ENCODE measurements at places on chromosomes 11 and 22.

DNA sequence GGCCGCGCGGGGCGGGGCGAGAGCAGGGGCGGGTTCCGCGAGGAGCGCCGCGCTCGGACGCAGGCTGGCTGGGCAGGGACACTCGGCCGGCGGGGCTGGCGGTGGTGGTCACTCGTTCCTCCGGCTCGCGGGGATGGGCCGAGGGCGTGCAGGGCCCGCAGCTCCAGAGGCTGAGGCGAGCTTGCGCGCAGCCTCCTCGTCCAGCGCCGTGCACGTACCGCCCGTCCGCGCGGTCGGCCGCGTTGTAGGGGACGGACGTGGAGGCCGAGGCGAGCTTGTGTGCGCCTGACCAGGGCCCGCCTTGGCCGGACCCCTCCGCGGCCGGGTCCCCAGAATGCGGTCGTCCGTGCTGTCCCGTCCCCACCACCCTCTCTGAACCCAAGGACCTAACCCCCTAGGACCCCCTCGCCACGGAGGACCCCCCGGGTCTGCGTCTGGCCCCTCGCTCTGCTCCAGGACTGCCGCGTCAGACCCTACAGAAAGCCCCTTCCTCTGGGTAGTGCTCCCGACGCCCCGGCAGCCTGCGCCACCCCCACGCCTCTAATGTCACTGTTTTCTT lies 569 bp upstream of the YPEL1 start:
- DNase-seq = no peak

GRCh38 chr11:98979205-98979604 lies 41.5 kb upstream of the CNTN5 start:
- no peak for DNase-seq

DNA sequence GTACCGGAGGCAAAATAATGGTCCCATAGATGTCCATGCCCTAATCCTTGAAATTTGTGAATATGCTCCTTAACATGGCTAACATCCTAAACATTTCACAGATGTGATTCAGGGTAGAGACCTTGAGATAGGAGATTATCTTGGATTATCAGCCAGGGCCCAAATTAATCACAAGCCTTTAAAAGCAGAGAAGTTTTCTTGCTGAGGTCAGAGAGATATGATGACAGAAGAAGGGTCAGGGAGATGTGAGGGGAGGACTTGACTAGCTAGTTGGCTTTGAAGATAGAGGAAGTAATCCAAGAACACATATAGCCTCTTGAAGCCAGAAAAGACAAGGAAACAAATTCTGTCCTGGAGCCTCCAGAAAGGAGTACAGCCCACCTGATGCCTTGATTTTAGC lies 19.1 kb upstream of the FDX1 start:
- DNase-seq = no peak

DNA sequence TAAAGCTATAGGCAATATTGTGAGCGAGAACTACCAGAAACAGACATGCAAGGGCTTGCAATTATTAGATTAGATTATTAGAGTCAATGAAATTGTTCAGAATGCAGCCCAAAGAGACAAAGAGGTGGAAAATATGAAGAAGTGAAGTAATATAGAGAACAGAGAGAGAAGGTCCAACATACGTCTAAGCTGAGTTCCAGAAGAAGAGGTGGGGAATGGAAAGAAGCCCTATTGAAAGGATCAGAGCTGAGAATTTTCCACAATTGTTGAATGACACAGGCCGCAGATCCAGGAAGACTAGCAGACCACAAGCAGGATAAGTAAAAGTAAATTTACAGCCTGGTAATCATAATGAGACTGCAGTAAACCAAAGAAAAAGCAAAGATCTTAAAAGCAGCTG lies 93.2 kb downstream of the EXT2 start:
- DNase-seq = peak; percentile 24

DNA sequence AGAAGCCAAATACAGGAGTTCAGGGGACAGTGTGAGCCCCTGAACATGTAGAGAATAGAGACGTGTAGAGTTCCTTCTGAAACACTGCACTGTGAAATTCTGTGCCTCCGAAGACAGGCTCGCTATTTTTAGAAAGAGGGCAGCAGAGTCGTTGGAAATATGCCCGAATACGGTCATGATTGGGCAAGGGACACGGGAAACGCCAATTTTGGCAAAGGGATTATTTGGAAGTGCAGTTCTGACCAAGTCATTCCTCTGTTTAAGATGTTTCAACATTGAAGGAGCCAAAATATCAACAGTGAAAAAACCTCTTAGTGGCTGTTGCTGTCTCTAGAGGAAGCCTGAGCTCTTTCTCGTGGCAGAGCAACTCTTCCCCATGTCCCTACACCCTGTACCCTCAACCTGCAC lies 9.5 kb upstream of the CBX6 start:
- peak; percentile 34 for DNase-seq

GRCh38 chr11:78156127-78156844 lies 16.9 kb upstream of the ALG8 start:
- DNase-seq = no peak

DNA sequence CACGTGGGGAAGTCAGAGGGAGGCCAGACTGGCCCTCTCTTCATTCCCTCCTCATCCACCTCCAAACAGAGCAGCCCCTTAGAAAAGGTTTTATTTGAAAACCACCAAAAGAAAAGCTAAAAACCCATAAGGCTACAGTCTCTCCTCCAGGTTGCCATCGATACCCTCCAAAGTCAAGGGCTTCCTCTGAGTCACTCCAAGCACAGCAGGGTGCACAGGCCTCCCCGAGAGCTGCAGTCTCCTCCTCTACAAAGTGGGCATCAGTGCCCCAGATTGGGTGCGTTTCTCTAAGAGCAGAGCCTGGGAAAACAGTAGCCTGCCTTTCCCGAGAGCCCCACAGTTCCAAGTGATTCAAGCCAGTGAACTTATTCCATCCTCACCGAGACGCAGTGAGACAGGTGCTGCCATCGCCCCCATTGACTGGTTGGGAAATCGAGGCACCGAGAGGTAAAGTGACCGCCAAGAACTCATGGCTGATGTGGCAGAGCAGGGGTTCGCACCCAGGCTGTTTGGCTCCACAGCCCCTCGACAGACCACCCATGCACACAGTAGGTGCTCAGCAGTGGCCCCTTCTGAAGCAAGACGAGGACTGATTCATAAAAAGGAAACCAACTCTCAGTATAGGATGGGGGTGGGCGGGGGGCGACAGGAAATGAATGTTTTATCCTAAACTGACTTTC lies 91.7 kb upstream of the SHISAL1 start:
- no peak for DNase-seq

DNA sequence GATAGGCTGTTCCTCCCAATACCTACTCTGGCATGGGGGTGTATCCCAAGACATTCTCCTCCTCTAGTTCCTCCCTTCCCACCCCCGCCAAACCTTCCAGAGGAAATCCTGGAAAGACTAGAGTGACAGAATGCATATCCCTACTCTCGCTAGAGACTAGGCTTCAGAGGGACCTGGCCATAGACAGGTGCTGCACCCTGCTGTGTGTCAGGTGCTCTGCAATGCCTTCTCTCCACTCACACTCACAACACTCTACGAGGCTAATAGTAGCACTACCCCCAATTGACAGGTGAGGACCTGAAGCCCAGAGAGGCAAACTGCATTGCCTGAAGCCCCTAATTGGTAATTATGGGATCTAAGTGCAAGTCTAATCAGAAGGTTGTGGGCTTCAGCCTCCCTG lies 46.2 kb upstream of the LMO1 start:
- DNase-seq = no peak

- DNase-seq = no peak
Observed at GRCh38 chr22:43824724-43825420, 12.8 kb upstream of the EFCAB6 start.

DNA sequence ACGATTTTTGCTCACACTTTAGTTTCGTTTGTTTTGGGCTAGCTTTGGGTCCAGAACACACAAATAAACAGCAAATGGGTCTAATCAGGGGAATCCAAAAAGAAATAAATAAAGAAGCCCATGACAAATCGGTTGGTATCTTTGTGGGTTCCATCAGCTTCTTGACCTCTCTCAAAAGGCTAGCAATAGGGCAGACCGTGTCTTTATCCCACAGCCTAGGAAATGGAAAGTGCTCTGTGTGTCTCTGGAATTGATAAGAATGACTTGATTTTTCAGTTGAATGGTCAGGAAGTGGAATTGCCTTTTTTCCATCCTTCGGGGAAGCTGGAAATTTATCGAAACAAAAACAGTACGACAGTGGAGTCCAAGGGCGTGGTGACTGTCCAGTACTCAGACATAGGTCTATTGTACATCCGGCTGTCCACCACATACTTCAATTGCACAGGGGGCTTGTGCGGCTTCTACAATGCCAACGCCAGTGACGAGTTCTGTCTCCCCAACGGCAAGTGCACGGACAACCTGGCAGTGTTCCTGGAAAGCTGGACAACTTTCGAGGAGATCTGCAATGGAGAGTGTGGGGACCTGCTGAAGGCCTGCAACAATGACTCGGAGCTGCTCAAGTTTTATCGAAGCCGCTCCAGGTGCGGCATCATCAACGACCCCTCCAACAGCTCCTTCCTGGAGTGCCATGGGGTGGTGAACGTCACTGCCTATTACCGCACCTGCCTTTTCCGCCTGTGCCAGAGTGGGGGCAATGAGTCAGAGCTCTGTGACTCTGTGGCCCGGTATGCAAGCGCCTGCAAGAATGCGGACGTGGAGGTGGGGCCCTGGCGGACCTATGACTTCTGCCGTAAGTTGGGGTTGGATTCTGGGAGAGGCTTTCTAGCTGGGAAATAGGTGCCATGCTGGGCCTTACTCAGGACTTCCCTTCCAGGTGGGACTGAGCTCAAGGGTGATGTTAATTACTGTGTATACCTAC lies 28.6 kb downstream of the TECTA start:
- no peak for DNase-seq

- DNase-seq = no peak
Observed at GRCh38 chr11:113173126-113173525, 141.3 kb upstream of the TTC12 start.

DNA sequence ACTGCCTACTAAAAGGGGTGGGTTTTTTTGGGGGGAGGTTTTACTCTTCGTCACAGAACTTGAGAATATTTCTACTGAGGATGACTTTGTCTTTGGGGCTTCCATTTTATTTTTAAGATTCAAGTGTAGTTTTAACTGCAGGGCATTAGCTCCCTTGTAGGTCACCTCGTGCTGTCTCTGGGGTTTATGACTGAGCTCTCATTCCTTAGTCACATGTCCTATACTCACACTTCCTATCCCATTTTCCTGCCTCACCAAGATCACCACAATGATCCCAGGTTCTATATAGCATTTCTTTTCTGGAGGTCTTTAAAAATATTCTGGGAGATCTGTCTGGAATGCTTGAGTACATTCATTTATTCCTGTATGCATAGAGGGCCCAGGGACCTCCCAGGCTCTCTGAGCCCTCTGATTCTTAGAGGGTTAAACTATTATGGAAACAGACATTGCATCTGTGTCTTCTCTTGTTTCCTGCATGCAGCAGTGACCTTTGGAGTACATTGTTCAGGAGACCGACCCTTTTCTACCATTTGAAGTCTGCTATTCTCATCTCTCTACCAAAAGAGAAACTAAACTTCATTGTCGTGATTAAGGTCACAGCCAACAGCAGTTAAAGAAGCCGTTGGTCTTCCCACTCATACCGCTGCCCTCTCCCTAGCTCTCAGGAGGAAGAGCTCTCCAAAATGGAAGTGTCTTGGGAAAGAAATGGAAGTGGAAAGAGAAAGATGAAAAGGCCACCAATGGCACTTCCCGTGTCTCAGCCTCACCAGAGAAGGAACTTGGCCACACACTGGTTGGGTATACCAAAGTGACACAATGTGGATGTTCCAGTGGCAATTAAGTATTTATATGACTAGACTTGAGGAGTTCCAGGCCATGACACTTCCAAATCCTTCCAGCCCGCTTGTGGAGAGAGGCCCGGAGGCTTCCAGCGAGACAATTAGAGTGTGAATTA lies 77.5 kb downstream of the ZBTB16 start:
- DNase-seq = no peak

- no peak for DNase-seq
Observed at GRCh38 chr11:61911701-61912529, 5.5 kb downstream of the RAB3IL1 start.

DNA sequence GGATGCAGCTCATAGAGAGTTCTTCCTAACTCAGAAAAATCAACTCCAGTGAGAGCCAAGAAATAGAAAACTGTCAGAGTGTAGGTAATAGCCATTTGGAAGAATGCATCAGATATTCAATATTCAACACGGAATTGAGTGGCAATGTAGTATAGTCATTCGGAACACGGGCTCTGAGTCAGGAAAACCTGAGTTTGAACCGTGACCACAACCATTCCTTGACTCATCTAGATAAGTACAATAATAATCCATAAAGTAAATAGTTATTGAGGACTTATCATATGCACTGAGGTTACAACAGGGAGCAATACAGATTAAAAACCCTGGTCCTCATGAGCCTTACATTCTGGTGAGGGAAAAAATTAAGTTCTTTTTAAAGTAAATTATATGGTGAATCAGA lies 62.6 kb upstream of the PHF21A start:
- peak; percentile 50 for DNase-seq

DNA sequence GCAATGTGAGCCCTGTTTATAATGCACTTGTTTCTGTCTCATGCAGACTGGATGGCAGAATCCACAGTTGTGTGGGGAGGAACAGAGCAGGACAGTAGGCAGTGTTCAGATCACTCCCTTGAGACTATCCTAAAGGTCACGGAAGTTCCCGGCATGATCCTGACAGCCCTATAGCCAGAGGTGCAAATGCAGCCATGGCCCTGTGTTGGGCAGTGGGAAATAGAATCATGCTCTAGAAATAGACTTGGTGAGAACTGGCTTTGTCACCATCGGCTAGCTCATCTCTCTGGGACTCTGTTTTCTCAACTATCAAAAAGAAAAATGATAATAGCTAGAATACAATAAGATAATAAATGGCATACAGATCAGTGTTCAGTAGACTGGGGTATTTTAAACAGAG lies 123.2 kb downstream of the FEZ1 start:
- no peak for DNase-seq

- no peak for DNase-seq
Observed at GRCh38 chr11:121110871-121111724, 10.1 kb downstream of the TECTA start.

DNA sequence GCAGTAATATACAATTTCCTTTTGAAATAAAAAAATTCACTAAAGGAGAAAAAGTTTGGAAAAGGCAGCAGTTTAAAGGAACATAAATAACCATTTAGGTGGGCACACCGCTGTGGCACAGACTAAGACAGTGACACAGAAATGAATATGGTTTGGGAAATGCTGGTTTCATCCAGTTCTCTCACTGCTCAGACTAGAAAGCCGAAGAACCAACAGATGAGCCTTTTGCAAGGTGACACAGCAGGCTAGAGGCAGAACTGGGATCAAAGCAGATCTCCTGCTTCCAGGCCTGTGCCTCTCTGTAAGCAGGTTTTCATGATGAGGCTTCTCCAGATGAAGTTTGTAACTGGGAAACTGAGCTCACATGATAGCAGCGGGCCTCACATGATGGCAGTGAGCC lies 380.0 kb upstream of the NARS2 start:
- no peak for DNase-seq

- DNase-seq = no peak
Observed at GRCh38 chr11:126791991-126792390, 208.6 kb downstream of the KIRREL3 start.

GRCh38 chr11:23563591-23563990 lies 703.3 kb upstream of the CCDC179 start:
- no peak for DNase-seq

- no peak for DNase-seq
Observed at GRCh38 chr11:106495046-106495445, 417.6 kb downstream of the AASDHPPT start.
